Activated naive CD8-positive, alpha-beta T cell treated with anti-CD3 and anti-CD28 coated beads for 36 hours (primary cell): ENCODE measurements at places on chromosomes 4 and X.

DNA sequence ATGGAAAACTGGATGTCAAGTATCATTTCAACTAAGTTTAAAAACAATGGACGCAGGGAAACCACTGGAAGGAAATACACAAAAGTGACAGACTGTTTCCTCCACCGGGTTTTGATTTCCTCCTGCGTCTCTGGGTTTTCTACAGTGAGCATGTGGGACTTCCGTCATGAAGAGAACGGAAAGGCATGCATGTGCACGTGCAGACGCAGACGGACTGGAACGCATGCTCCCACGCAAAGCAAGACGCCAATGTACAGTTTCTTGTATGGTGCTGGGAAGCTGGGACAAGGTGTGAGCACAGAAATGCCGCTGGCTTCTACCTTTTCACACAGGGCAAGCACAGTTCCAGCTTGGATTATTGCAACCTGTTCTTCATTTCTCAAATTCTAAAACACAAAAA lies 30.3 kb upstream of the C4orf50 start:
- DNase-seq, result no peak

GRCh38 chrX:151174581-151175282 lies 1.7 kb upstream of the GPR50 start:
- DNase-seq, result no peak

DNA sequence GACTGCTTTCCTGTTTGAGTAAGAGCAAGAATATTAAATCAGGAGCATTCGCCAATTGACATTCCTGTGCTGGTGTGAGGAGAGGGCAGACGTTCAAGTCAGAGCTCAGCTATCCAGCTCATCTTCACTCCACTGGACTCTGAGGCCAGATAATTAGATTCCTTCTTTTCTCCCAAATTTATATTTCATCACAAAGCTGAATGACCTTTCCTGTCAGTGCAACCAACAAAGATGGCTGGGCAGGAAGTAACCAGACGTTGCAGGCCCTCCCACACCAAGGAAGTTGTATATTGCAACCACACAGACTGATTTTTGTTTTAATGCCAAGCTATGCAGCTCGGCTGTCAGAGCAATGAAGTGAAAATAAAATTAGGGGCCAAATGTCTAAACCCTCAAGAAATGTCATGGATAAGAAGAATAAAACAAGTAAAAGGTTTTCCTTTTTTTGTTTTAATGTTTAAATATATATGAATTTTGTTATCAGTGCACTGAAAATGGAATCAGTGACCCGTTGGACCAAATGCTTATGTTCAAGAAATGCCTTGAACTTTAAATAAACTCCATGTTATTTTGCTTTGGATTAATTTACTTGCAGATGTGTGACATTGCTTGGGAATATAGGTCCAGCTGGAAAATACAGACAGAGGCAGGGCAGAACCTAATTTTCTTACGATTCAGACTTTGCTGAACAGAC lies 578.9 kb upstream of the FAT1 start:
- DNase-seq, result no peak

DNA sequence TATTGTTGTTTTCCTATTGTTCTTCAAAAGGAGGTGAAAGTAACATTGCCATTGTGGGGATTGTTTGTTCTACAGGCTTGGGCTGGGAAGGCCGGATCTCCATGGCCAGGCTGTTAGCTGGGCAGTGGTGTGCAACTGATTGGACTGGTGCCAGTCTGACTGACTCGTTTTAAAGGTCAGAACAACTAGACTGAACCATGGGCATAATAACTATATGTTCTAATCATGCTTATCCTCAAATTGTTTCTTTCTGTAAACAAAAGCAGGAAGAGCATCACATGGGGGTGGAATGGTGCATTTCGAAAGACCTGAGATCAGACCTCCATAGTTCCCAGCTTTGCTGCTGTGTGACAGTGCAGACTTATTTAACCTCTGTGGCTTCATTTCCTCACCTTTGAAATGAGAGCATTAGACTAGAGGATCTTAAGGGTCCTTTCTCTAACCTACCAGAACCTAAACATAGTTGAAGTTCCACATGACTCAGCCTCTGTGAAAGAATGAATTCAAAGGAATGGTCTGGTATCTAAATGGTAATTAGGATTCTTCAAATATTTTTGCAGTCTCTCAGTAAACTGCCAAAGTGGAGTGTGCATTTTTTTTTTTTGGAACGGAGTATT lies 66.7 kb upstream of the PGRMC2 start:
- no peak for DNase-seq

GRCh38 chr4:47852136-47852535 lies 14.3 kb upstream of the CORIN start:
- no peak for DNase-seq

DNA sequence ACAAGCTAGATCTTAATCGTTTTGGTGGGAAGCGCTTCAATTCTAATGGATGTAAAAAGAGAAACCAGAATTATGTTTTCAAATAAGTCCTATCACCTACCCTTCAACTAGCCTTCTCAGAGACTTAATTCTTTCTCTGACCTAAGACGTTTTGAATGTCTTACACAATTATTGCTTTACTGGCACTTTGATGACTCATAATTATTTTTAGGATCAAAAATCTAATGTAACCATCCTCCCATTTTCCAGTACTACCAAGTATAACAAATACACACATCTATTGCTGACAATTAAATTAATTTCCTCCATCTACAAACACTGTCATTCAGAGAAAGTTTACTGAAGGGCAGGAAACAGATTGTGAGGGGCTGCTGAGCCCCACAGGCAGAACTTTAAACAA lies 108.6 kb downstream of the PPP3CA start:
- no peak for DNase-seq

DNA sequence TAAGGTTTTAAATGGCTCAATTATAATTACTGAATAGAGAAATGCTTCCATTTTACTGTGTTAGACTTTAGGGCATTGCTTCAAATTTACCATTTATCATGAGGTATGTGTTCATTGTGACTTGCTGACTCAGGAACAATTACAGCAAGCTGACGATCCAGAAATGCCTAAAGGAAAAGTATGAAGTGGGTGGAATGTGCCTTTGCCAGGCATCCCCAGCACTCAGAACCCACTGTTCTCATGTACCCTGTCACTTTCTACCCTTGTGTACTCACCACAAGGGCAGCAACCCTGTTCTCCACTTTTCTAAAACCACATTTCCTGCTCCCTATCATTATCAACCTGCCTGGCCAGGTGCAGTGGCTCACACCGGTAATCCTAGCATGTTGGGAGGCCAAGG lies 41.5 kb downstream of the QRFPR start:
- no peak for DNase-seq

GRCh38 chr4:139950568-139950967 lies 203.4 kb downstream of the MAML3 start:
- peak; percentile 72 for DNase-seq
